ENCODE measurements at places on chromosomes 1 and 21.

- DNase-seq: peak; percentile 56
Measured at GRCh38 chr1:35287807-35288640, 19.5 kb downstream of the ZMYM4 start.

- DNase-seq: no peak
Measured at GRCh38 chr1:205587581-205587980, 44.2 kb downstream of the ELK4 start.

DNA sequence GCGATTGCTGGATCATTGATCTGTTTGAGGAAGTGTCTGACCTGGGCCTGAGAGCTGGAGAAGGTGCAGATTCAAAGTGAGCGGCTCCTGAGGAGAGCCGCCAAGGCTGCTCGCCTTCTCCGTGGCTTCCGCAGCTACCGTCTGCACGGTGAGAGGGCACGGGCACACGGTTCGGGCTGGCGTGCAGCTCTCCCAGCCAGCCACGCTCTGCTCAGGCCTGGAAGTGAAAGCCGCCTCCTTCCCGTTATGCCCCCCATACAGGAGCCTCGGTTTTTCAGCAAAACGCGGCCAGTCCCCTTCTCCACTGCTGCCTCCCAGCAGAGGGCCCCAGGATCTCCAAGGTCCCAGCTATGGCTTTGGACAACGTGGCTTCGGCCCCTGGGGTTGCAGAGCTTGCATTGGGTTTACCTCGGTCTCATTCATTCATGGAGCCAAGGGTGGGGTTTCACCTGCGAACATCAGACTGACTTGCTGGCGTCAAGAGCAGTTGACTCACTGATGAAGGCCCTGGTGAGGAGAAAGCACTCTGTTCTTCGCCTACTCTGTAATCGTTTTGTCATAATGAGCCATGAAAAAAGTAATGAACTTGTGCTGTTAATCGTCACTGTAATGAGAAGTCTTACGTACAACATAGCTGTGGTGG is 24.4 kb upstream of the PDXK start:
- no peak for DNase-seq

DNA sequence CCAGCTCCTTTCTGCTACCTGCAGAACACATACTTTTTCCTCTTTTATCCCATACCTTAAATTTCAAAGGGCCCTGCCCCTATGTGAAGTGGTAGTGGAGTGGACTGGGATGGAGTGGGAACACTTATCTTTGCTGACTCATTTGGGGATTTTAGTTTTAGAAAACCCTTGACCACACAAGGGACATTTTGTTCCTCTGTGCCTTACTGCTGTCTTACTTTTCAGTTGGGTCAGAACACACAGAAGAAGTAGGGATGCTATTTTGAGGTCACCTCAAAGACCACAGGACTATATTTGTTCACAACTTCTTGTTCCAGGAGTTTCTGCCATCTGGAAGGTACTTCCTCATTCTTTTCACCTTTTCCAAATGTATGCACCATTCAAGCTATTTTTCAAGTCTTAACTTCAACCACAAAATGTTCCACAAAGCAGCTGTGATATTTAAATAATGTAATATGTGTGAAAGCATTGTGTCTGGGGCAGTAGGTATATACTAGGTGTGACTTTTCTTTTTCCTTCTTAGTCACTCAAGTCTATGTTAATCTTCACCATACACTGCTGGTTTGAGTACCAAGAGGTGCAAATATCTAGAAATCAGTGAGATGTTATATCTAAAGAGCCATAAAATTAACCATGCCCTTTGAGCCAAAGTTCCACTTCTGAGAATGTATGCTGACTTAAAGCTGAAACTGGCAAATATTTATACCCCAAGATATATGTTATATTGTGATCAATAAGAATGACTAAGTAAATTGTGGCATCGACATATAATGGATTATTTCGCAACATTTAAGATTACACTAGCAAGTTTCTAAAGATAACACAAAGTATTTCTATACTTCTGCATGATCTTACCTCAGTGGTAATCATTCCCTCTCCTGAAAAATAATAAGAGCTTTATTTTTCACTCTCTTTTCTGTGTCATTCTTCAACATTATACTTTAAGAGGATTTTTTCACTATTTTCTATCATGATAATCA is 308.5 kb downstream of the MRPL39 start:
- DNase-seq: no peak

DNA sequence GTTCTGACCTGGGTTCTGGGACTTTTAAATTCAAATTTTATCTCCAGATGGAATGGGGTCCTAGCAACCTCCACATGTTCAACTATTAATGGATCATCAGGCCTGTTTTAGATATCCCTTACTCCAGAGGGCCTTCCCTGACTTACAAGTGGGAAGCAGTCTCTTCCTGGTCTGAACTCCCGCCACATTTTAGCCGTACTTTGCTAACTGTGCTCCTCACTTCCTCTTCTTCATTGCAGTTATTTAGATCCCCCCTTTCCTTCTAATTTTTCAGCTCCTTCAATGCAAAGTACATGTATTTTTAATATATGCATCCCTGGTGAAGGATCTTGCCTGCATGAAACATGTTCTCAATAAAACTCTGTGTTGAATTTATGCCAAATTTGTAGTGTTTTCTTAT is 3.7 kb downstream of the CD1A start:
- no peak for DNase-seq

- no peak for DNase-seq
Measured at GRCh38 chr1:35442734-35443133, 114.5 kb downstream of the KIAA0319L start.

GRCh38 chr1:58818976-58819375 is 35.1 kb upstream of the JUN start:
- DNase-seq: no peak

DNA sequence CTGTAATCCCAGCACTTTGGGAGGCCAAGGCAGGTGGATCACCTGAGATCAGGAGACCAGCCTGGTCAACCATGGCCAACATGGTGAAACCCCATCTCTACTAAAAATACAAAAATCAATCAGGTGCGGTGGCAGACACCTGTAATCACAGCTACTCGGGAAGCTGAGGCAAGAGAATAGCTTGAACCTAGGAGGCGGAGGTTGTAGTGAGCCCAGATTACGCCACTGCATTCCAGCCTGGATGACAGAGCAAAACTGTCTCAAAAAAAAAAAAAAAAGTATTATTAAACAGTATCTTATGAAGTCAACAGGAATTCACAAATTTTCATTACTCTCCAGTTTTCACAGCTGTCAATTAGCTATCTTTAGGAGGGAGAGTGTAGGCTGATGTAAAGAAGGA is 3.8 kb downstream of the ACBD6 start:
- DNase-seq: no peak

DNA sequence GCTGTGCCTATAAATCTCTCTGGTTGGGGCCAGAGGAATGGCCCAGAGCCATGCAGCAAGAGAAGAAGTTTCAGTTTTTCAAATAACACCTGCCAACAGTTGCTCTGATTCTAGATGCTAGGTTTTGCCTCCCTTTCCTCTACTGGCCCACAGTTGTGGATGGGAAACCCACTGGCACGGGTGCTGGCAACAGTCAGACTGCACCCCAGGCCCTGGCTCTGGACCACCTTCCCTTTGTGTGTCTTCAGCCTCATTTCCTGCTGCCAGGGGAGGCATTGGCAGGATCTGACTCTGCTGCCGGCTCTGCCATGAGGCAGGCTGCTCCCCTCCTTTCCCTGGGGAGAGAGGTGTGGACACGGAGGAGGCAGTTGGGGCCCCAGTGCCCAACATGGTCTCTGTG is 142.0 kb downstream of the IGSF21 start:
- DNase-seq: no peak

All from adipocyte (in vitro differentiated cells).